Activated CD4-positive, alpha-beta T cell treated with anti-CD3 and anti-CD28 coated beads, Interleukin-2, amount 10 ng/mL, durations not matched to agents 24 days and 14 days (primary cell): ENCODE measurements at places on chromosomes 4 and X.

DNA sequence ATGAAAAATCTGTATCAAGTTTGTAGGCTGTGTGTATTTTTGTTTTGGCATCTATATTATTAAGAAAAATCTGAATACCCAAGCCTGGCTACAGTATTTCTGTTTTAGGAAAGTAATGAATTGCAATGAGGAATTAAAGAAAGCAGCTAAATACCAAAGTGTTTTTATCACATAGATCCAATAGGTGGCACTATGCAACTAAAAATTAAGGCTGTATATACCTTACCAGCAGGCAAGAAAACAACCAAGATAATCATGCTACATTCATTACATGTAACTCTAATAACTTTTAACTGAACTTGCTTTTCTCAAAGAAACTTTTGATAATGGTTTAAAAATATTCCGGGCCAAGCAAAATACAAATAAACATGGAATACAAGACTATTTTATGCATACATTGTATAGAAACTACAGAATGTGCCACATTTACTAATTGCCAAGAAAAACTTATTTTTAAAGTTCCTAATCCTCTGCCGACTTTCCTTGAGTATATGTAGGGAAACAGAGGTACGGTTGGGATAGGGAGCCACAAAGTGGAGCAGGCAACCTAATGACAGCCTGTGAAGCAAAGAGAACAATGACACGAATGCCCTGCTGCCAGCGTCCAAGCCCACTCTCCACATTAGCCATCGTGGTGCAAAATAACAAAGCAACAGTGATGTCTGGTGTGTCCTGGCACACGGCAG is 63.7 kb downstream of the SEC24D start:
- no peak for DNase-seq

GRCh38 chr4:152635851-152636250 is 43.9 kb downstream of the TMEM154 start:
- DNase-seq: no peak

- no peak for DNase-seq
Measured at GRCh38 chr4:185219551-185220344, 10.3 kb downstream of the SNX25 start.

DNA sequence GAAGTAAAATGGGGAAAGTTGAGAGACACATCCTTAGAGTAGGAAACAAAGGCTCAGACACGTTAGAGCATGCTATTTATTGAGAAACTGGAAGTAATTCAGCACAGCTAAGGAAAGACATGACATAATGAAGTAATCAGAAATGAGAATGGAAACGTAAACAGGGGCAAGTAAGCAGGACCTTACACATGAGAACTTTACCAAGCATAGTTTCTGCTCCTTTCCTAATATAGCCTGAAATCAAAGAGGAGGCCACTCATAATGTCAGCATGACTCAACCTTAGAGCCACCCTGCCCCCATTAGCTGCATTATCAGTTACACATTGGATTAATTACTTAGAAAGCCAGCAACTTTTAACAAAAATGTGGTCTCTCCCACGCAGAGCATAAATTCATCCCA is 558.3 kb upstream of the GRIA3 start:
- DNase-seq: no peak
